ENCODE measurements at places on chromosomes 7 and 10.

GRCh38 chr10:80199828-80200227, 5.5 kb downstream of the ANXA11 start:
- DNase-seq, result no peak

DNA sequence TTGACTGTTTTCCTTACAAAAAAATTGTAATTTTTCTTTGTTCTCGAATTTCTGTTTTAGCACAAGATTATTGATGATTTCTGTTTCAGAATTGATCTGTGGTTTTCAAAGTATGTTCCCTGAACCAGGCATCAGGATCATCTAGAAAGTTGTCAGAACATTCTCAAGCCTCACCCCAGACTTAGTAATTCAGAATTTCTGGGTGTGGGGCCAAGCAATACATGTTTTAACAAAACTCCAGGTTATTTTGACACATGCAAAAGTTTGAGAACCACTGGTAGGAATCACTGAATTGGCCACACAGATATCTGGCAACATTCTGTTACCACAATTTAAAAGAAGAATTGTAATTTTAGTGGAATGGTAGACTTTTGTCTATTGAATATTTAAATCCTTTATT, 1173.9 kb upstream of the LRRTM3 start:
- no peak for DNase-seq

GRCh38 chr7:47100148-47100816, 481.6 kb downstream of the TNS3 start:
- no peak for DNase-seq

DNA sequence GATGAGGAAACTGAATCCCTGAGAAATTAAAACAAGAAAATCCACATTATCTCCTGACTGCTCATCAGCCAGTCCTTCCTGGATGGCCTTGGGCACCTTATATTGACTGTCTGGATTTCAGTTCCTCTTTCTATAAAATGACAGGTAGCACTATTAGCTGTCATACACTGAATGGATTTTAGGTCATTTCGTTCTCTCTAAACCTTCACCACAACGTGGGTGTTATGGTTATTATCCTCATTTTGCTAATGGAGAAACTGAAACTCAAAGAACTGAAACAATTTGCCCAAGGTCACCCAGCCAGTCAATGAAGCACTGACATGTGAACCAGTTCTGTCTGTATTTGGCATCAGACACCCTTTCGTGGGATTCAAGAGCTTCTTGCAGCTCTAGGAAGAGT, 193.8 kb downstream of the CYP26A1 start:
- DNase-seq, result no peak

DNA sequence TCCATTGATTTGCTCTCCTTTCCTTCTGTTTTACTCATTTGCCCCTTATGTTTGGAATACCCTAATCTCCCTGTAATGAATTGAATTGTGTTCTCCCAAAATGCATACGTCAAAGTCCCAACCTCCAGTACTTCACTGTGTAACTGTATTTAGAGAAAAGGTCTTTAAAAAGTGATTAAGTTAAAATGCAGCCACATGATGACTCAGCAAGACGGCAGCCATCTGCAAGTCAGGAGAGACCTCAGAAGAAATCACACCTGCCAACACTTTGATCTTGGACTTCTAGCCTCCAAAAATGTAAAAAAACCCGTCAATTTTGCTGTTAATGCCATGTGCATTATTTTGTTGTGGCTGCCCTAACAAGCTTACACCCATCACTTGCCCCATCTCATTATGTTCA, 85.3 kb upstream of the PCLO start:
- no peak for DNase-seq

DNA sequence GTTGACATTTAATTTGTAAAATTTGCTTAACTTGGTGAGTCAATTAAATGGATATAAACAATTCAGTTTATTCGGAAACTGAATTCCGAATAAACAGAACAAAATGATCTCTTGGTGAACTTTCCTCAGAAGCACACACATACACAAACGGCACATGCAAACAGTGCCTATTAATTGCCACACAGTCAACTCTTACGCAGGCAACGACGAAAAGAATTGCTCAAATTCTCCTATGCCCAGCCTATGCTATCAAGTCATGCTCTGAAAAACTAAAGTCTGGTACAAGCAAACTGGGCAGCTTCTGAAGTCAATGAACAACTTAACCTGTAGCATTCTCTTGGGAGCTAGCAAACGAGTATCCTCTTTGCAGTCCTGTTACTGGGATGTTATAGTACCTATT, 38.8 kb upstream of the ASL start:
- no peak for DNase-seq

DNA sequence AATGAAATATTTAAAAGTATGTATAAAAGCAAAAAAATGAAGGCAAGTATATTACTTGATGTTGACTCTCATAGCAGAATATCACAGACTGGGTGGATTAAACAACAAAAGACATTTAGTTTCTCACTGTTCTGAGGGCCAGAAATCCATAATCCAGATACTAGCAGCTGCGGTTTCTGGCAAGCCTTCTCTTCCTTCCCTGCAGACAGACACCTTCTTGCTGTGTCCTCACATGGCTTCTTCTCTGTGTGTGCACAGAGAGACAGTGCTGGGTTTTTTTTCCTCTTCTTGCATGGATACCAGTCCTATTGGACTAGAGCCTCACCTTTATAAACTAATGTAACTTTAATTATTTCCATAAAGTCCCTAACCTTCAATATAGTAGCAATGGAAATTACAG, 127.9 kb upstream of the AKR1E2 start:
- no peak for DNase-seq

DNA sequence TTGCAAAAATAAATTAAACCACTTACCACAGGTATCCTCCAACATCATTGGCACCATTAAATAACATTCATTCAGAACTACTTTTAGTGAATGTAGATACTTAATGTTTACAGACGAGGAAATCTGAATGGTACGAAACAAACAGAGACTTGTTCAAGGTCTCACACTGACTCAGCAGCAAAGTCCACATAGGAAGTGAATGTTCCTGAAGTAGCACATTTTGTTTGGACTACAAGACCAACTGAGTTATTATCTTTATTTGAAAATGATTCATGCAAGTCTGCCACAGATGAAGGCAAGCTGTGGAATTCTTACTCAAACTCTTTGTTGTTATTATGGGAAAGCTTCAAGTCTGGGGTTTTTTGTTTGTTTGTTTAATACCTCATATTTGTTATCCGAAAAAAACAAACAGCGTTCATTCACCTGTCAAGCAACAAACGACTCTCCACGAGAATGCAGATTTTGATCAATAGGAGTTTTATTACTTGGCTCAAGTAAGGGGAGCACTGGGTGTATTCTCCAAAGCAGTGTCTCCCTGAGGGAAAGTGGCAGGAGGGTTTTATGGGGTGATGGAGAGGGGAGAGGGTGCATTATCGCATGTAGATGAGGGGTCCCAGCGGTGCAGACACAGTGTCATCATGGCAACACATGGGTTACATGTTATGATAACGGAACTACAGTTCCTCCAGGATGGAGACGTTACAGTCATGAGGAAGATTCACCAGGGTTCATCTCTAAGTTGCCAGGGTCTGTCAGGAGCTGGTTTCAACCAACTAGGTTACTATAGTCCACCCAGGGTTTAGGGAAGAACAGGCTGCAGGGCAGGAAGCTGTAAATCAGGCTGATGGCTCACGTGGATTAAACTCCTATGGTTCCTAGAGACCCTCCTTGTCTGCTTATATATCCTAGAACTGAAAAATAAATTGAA, 147.7 kb upstream of the AKR1E2 start:
- no peak for DNase-seq

DNA sequence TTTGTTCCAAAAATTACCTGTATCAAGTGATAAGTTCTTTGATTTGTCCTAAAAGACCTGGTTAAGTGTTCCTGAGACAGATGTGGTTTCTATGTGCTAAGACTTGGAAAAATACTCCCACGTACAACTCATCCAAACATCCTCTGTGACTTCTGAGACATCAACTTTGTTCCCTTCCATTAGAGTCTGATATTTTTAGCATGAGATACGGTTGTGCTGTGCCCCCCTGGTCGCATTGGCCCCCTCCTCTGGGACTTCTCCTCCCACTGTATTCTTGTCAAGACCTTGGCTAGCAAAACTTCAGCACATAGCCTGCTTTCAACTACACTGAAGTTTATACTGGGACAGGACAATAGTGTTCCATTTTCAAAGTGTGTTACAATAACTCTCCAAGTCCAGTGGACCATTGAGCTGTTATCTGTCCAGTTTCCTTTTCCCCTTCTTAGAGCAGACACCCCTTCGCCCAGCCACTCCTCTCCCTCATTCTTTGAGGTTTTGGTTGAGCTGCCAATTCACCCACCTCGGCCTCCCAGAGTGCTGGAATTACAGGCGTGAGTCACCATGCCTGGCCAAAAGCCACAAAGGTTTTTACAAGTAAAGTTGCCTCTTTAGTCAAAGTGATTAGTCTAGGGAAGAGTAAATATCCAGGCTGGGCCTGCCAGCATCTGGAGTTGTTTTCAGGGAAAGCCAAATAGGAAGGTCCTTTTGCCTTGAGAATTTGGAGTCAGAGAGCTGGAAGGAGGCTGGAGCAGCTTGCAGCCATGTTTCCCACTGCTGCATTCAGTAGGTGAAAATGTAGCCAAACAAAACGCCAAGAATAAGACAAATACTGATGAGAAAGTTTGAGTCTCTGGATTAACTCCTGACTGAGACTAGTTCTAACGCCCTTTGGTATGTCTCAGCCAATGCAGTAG, 17.8 kb upstream of the PDLIM1 start:
- DNase-seq, result no peak

GRCh38 chr10:35050568-35050967, 39.6 kb downstream of the CUL2 start:
- no peak for DNase-seq

DNA sequence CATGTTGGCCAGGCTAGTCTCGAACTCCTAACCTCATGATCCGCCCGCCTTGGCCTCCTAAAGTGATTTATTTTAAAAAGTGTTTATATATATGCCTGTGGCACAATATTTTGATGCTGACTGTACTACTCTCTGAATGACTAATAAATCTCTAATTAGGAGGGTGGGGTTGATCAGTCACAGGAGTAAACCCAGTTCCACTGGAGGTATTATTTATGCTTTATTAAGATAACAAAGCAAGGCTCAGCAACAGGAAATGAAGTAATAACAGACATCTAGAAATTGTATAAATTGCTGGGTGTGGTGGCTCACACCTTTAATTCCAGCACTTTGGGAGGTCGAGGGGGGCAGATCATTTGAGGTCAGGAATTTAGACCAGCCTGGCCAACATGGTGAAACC, 26.0 kb upstream of the MCU start:
- no peak for DNase-seq

DNA sequence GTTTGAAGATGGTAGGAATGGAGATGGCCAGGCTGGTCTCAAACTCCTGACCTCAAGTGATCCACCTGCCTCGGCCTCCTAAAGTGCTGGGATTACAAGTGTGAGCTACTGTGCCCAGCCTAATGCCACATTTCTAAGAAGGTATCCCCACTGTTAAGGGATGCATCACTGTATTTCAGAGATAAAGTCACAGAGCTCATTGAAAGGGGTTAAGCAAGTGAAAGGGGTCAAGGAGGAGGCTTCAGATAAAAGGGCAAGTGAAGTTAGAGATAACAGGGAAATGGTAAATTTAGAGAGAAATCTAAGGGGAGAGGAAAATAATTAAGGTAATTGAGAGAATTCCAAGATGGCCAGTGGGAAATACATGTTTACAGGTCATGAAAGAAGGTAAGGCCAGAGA, 93.0 kb upstream of the SP4 start:
- DNase-seq, result no peak

Data from cortex of kidney (tissue), 1 donor.